Activated CD4-positive, alpha-beta T cell treated with anti-CD3 and anti-CD28 coated beads, Interleukin-2, amount 10 ng/mL, durations not matched to agents 24 days and 14 days (primary cell): ENCODE measurements at places on chromosomes 2 and 18. TPM values are rescaled to one million over a fixed set of nuclear protein-coding genes. Genes with fewer than 3 reads are reported as not detected.

IL36A gene
- total RNA-seq: 0.23 TPM in 1 of 2 replicates, not detected in the other

DSG4 gene
- total RNA-seq: not detected in 2 replicates

TMEM247 gene
- not detected in 2 replicates for total RNA-seq

MATN3 gene
- not detected in 2 replicates for total RNA-seq

PUM2 gene
- 122 and 130 TPM in 2 replicates for total RNA-seq

LOXL3 gene
- total RNA-seq: 1.5 and 1.7 TPM in 2 replicates

ST8SIA5 gene
- total RNA-seq: not detected in 2 replicates

COL6A3 gene
- total RNA-seq: 27.6 and 28.7 TPM in 2 replicates

VSNL1 gene
- total RNA-seq: not detected in 2 replicates

SIX2 gene
- total RNA-seq: not detected in 2 replicates

VWA3B gene
- not detected in 2 replicates for total RNA-seq

CD302 gene
- total RNA-seq: 0.54 and 0.72 TPM in 2 replicates

LRRC30 gene
- total RNA-seq: not detected in 2 replicates

GMCL1 gene
- 25.9 and 28.0 TPM in 2 replicates for total RNA-seq

ARHGAP28 gene
- not detected in 2 replicates for total RNA-seq

TNP1 gene
- not detected in 2 replicates for total RNA-seq

LYG2 gene
- not detected in 2 replicates for total RNA-seq
